ENCODE measurements at places on chromosomes 4 and X.

DNA sequence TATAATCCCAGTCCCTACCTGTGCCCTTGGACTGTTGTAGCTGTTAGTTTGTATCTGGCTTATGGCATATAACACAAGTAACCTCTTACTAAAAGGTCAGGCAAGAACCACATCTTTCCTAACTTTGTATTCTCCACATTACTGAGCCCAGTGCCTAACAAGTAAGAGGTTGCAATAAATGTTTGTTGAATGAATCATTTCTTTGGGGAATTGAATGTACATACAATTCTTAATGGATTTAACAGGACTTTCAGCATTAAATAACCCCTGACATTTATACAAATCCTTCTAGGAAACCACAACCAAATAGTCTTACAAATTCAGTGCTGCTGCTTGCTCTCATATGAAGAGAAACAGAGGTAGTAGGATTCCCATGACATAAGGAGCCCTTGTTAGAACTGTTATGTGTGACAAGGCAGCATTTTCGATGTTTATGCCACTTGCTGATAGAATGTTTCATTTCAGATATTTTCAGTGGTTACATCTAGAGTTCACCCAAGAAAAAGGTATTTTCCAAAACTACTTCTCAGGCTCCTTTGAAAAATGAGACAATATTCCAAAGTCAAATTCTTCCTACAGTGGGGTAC lies 62.0 kb downstream of the MBNL3 start:
- no peak for DNase-seq

DNA sequence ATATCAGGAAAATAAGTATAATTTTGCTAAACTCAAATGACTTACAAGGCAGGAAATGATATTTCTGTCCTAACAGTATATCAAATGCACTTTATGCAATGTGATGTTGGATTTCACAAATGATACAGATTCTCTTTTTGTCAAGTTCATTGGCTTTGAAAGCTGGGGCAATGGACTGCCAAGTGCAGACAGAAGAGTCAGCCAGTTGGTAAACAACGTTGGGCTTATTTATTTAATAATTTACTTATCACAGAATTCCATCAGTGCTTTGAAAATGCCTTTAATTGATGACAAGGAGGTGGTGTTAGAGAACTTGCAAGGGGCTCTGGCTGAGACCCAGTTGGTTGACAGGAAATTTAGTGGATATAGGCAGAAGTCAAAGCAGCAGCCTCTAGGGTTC lies 79.9 kb upstream of the ADGRG2 start:
- no peak for DNase-seq

- no peak for DNase-seq
These were observed 71.5 kb downstream of the SORBS2 start for GRCh38 chr4:185740471-185740873.

DNA sequence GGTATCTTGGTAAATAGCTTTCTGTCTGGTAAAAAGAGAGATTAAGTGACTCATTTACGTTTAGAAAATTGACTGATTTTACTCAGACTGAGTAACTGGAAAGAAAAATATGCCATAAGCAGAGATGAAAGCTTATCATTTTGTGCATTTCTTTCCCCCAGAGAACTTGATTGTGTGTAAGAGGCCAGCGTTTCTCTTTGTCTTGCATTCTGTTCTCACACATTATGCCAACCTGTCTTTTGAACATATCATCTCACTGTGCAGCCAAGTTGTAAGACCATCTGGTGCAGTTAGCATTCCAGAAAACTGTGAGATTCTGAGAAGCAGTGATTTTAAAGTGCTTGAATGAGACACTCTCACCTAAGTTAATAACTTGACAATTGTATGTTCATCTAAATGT lies 651.3 kb downstream of the TECRL start:
- DNase-seq: no peak

DNA sequence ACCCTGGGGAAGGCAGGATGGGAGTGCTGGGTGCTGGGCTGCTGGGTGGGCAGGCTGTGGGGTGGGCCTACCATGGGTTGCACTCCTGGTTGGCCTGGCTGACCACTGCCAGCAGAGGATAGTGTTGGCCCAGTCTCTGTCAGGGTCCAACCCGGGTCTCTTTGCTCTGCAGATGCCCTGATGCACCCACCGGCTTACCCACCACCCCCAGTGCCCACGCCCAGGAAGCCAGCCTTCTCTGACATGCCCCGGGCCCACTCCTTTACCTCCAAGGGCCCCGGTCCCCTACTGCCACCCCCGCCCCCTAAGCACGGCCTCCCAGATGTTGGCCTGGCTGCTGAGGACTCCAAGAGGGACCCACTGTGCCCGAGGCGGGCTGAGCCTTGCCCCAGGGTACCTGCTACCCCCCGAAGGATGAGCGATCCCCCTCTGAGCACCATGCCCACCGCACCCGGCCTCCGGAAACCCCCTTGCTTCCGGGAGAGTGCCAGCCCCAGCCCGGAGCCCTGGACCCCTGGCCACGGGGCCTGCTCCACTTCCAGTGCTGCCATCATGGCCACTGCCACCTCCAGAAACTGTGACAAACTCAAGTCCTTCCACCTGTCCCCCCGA lies 14.2 kb upstream of the ADD1 start:
- no peak for DNase-seq

- DNase-seq: no peak
These were observed 36.0 kb upstream of the GABRA2 start for GRCh38 chr4:46425775-46426400.

DNA sequence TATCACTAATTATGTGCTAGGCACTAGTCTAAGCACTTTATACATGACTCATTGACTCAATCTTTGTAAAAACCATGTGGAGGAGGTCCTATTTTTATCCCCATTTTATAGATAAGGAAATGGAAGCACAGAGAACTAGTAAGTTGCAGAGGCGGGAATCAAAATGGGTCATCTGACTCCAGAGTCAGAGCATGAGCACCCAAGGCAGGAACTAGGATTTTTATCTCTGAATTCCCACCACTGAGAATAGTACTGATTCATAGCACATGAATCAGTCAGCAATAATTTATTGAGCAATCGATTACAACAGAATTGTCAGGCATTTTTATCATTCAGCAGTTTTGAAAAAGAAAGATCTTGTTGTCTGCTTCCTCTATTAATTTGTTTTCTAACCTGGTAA lies 19.3 kb downstream of the SCARB2 start:
- no peak for DNase-seq

DNA sequence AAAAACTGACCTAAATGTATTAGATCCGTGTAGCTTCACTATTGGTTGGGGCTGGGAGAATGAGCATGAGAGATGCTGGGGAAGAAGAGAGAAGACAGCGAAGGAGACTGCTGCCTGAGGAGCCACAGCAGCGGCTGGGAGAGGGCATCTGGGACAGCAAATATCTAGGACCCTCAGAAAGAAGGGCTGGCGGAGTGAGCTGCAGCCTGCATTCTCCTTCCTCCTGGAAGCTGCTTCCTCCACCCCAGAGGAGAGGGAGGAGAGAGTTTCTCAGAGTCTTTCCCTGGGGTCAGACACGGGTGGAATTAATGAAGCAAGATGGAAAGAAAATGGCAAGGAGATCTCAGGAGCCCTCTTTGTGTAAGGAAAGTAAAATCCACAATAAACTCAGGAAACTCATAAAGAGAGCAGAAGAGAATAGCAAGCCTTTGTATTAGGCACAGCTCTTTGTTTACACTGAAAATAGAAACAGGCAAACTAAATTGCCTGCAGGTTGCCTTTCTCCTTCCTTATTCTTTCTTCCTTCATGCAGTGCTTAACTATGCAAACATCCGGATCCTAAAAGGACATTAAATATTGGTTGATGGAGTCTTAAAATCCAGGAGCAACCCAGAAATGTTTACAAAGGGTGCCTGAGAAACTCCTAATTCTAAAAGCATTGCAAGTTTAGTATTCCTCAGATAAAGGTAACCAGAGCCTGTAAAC lies 130.3 kb upstream of the GALNT7 start:
- no peak for DNase-seq

DNA sequence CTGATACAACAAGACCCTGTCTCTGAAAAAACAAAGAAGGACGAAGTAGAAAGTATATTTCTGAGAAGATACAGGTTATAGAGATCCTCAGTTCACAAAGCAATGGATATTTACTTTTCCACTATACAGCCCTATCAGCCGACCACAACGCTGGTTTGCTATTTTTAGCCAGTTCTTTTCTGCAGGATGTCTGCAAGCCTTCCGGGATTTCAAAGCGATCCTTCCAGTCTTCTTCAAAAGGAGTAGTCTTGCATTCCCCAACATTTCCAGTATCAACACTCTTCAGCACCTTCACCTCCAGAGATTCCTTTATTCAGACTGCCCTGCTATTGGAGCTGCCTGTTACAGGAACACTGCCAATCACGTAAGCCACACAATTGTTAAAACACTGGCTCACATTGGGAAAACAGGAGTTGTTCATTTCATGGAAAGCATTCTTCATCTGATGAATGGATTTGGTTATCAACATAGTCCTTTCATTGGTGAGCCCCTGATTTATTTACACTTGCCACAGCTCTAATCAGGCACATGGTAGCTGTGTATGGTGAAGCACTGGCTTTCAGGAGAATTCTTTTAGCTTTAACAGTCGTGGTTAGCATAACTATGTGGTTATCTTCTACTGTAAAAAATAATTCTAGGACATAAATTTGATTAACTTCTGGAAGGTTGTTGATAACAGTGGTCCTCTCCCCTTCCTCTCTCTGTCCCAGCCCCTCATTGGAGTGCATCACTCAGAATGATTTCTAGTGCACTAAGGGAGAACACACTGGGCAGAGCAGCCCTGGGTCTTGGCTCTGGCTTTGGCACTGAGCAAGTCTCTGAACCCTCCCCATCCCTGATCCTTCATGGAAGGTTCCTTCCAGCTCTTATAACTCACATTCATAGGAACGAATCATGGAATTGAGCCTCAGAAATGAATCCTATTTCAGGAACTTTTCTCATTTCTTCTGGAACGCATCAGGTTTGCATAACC lies 109.9 kb upstream of the SORBS2 start:
- no peak for DNase-seq

GRCh38 chrX:55119712-55120111 lies 30.9 kb downstream of the PAGE2 start:
- no peak for DNase-seq

- no peak for DNase-seq
These were observed 106.2 kb upstream of the KLF8 start for GRCh38 chrX:56125946-56126345.

GRCh38 chrX:46200413-46200812 lies 344.8 kb downstream of the ZNF674 start:
- no peak for DNase-seq

GRCh38 chrX:44312421-44312820 lies 31.1 kb downstream of the EFHC2 start:
- DNase-seq: no peak

DNA sequence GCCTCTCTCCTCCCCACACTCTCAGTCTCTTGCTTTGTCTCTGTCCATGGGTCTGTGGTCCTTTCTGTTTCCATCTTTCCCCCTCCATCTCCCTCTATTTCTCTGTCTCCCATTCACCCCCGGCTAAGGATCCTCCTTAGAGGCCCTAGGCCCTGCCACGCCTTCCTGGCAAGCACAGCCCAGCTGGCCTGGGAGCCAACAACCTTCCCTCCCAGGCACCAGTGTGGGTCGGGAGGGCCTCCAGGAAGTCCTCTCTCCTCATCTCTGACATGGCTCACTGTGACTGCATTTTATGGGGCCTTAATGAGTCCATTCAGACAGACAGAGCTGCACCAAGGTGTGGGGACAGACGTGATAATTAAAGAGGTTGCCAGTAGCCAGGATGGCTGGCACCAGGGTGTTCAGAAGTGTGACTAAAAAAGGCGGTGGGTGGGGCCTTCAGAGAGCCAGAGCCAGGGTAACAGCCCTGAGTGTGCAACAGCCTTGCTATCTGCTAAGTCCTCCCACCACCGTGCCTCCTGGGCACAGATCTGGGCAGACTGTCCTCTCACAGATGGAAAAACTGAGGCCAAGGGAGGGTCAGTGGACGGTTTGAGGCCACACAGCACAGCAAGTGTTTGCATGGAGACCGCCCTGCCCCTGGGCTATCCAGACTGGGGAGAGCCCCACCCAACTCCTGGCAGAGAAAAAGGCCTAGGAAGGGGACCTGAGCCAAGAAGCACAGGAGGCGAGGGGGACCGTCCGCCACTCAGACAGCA lies 31.5 kb downstream of the BLOC1S4 start:
- DNase-seq: no peak

DNA sequence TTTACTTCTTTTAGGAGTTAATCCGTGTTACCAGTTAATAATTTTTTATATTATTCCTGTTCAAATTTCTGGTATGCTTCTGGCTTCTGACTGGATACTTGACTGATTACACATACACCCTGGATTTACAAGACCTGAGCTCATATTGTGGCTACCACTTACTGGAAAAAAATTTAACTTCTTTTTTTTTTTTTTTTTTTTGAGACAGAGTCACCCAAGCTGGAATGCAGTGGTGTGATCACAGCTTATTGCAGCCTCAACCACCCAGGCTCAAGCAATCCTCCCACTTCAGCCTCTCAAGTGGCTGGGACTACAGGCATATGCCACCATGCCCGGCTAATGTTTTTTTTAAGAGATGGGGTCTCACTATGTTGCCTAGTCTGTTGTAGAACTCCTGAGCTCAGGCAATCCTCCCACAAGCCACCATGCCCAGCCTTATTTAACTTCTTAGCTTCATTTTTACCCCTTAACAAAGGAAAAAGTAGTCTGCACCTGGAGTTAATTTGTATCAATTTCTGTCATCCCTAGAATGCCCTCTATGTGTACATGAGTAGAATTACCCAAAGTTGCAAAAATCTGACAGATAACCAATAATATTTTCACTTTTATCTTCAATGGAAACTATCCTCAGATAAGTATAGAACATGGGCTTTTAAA lies 50.3 kb downstream of the TMEM165 start:
- no peak for DNase-seq

DNA sequence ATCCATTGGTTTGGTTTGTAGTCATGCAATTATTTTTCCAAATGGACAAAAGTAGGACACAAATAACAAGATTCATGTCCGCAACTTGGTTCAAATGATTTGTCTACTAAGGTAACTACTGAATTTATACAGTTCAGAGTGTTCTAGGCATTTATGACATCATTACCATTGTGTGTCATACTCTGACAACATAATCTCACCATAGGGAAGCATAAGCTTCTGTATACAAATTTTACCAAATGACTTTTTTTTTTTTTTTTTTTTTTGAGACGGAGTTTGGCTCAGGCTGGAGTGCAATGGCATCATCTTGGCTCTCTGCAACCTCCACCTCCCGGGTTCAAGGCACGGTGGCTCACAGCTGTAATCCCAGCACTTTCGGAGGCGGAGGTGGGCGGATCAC lies at the start of gene CXorf66:
CXorf66 (minus strand) TSS at position 101 of the 400 bp plus-strand sequence; CDS start at position 76, 25 bp downstream.
- DNase-seq: no peak

GRCh38 chr4:2484993-2485392 lies 16.1 kb downstream of the RNF4 start:
- DNase-seq: peak; percentile 67

DNA sequence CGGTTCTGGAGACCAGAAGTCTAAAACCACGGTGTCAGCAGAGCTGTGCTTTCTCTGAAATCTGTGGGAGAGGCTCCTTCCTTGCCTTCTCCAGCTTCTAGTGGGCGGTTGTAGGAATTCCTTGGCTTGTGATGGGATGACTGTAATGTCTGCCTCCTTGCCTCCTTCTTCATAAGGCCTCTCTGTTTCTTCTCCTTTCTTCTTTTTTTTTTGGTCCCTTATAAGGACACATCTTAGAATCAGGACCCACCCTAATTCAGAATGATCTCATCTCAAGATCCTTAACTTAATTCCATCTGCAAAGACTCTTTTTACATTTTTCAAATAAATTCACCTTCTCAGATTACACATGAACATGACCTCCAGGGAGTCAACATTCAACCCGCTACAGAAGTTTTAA lies 186.9 kb downstream of the STK32B start:
- no peak for DNase-seq

GRCh38 chr4:165872461-165873297 lies at the start of gene TLL1:
TLL1 (plus strand) TSS chr4:165873237; CDS start chr4:165873905, 668 bp downstream.
- DNase-seq: peak; percentile 53

GRCh38 chr4:13054420-13054970 lies 429.6 kb downstream of the RAB28 start:
- no peak for DNase-seq
